ENCODE measurements at places on chromosomes 16 and 17.

DNA sequence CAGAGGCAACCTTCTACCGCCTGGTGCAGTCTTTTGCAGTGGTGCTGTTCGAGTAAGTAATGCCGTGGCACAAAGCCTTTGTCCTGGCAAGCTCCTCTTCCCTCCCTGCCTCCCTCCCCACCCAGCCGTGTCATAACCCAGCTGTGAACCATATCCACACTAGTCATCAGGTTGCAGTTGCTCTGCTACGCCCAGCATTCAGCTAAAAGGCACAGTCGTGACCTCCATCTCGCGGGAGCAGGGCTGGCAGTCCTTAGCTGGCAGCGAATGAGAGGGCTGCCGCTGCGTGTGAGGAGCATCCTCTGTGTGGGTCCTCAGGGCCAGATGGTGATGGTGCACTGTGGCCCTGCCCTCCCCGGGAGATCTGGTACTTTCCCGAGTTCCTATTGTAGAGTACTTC is 39.3 kb downstream of the CIBAR2 start:
- no peak for DNase-seq

DNA sequence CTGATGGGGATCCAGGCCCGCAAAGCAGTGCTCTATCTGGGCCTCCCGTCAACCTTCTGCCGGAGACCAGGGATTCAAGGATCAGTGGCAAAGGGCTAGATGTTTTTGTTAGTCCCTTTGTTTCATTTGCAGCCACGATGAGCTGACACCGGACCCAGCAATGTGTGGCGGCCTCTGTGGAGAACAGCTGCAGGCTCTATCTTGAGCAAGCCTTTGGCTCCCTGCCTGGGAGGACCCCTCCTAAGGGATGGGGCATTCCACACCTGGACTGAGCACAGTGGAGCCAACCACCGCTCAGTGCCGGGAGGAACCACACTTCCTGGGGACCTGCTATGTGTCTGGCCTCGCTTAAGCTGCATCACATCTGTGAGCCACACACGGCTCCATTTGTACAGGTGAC is 215.8 kb downstream of the RBFOX3 start:
- DNase-seq, result no peak

- DNase-seq, result no peak
These were observed 8.7 kb downstream of the ATXN1L start for GRCh38 chr16:71854369-71854948.

DNA sequence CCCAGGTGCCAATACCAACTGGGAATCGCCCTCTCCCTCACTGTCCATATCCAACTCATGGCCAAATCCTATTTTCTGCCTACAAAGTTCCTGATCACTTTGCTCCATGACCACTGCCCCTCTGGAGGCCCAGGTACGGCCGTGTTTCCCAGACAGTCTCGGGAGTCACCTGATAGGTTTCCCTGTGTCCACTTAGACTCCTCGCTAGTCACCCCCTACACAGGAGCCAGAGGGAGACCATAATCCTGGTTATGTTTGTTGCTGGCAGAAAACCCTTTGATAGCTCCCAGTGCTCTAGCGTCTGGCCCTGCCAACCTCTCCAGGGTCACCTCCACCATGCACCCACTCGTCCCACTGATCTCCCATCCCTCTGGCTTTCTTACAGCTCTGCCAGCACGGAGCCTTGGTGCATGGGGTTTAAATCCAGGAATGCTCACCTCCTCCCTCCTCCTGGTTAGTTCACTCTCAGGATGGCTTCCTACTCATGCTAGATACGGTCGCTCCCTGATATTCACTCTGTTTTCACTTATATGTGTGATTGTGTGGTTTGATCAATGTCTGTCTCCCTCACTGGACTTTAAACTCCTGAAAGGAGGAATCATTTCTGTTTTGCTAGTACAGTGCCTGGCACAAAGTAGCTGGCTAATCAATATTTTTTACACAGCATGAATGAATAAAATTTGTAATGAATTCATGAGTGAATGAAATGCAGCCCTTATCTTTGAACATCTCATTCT is 7.5 kb upstream of the CALB2 start:
- no peak for DNase-seq

DNA sequence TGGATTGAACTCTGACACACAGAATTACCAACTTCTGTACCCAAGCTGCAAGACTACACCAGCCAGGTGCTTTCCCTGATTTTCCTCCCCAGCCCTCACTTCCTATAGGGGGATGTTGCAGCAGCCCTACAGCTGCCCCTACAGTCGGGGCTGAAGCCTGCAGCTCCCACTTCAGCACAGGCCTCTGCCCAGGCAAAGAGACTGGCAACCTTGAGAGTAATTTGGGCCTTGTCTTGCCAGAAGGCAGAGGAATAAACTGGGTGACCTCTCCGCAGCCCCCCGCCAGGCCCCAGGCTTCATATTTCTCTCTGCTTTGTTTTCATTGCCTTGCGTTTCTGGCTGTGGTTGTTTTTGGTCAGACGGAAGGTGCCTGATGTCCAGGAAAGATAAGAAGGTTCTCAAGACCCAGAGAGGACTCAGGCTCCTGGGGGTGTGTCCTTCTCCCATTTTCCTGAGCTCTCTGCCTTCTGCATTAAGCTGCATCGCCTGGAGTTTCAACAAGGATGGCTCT is 32.0 kb downstream of the SLC6A4 start:
- DNase-seq, result no peak

GRCh38 chr17:75731716-75732498 is 10.6 kb downstream of the ITGB4 start:
- DNase-seq, result no peak

DNA sequence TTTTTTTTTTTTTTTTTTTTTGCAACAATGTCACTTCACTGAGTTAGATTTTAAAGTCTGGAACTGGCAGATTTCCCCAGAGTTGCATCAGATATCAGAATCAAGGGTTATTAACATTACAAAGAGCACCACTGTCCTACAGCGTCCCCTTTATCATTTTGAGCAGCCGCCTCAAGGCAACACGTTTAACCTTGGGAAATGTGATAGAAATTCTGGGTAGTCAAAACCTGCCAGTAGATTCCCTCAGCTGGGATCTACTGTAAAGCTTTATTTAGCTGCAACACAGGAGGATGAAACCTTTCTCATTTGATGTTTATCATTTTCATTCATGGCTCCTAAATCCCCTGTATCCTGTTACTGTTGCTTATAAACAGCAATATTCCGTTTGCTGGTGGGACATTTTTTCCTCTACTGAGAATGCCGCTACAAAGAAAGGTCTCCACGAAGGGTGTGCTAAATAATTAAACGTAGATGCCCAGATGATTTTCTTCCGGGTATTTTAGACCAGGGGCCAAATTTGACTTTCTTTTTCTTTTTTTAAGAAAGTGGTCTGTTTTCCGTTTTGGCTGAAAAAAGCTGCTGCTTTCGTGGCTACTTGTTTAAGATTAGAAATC is 436.1 kb upstream of the GOT2 start:
- DNase-seq, result no peak

DNA sequence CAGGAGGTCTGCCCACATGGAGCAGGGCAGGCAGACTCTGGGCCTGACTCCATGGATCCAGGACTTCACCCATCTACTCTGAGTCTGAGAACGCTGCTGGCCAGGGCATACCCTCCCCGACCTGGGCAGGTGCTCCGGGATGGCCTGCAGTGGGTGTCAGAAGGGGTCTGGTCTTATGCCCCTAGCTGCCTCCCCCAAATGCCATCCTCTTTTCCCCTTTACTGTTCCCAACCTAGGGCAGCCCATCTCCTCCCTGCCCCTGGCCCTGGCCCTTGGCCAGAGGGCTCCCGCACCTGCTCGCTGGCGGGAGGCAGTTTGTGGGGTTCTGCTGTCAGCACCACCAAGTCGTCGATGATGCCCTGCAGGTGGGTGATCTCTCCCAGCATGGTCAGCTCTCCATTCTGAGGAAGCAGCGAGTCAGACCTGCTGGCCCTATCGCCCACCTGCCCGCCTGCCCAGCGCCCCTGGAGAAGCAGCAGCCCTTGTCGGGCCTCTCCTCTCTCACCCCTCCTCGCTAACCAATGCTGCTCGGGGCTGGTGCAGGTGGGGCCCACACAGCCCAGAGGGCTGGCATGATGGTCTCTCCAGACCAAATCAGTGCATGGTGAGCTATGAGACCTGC is 8.2 kb downstream of the MTSS2 start:
- no peak for DNase-seq

DNA sequence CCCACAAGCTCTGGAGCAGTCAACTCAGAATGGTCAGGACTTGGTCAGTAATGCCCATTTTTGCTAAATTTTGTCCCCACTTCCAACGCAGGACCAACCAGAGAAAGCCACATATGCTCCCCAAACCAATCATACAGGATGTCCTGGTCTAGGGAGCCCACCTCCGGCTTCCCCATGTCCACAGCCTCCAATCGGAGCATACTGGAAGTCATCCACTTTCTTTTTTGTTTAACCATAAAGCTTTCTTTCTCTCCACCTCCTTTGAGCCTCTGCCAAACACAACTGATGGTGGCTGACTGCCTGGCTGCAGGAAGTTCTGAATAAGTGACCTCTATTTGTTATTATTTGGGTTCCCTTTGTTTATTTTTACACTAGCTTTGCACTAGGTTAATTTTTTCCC is 549.1 kb downstream of the WWOX start:
- DNase-seq, result no peak

- DNase-seq, result peak; percentile 38
These were observed 5.3 kb downstream of the MNT start for GRCh38 chr17:2395258-2396181.
